ENCODE measurements at places on chromosomes 5 and 9. TPM values are rescaled to one million over a fixed set of nuclear protein-coding genes. Genes with fewer than 3 reads are reported as not detected.

TRIM36 gene
- polyA plus RNA-seq = 42.3 TPM

TSSK1B gene
- not detected for polyA plus RNA-seq

CAST gene
- 40.9 TPM for polyA plus RNA-seq

FRRS1L gene
- 37.6 TPM for polyA plus RNA-seq

GZMA gene
- polyA plus RNA-seq = not detected

HOMER1 gene
- 38.8 TPM for polyA plus RNA-seq

SPATA31C1 gene
- polyA plus RNA-seq = not detected

FGF18 gene
- not detected for polyA plus RNA-seq

ZNF300 gene
- polyA plus RNA-seq = 4.3 TPM

KCNIP1 gene
- polyA plus RNA-seq = 148 TPM

GRM6 gene
- polyA plus RNA-seq = 0.05 TPM

C5orf15 gene
- 75.1 TPM for polyA plus RNA-seq

PCDHA1 gene
- polyA plus RNA-seq = 5.3 TPM

PCDHA8 gene
- not detected for polyA plus RNA-seq
